ENCODE measurements at places on chromosomes 1 and 21.

DNA sequence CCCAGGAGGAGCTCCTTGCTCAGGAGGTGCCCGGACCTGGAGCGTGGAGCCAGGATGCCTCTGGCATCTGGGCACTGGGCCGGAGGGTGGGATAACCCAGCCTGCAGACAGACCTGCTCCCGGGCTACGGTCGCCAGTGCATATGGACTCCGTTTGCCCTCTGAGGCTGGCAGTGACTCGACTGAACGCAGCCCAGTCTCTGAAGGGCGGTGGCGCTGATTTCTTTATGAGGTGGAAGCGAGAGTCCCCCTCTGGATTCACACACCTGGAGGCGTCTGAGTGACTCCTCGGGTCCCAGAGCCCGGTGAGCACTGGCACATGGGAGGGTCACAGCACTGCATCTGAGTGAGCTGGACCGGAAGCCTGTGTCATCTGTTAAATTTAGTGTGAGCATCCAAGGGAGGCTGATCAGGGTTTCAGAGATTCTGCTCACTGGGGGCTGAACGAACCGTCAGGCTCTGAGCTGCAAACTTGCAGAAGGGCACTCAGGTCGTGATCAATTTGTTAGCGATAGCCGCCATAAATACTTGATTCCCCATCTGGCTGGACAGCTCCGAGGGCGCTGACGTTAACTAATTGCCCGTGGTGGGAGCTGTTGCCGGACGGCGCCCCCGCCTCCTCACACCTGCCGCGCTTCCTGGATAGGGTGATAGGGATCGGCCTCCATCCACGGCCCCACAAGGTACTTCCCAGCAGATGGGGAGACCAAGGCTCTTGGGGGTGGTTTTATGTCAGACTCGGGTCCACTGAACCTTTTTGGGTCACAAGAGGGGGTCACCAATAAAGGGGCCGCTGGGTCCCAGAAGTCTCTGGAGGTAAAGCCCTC is 60.7 kb upstream of the TTC34 start:
- DNase-seq, result no peak

GRCh38 chr1:8356256-8357209 is 38.6 kb downstream of the SLC45A1 start:
- no peak for DNase-seq

- no peak for DNase-seq
Measured at GRCh38 chr1:187067160-187067559, 238.4 kb downstream of the PLA2G4A start.

- no peak for DNase-seq
Measured at GRCh38 chr1:71930511-71930910, 351.8 kb downstream of the NEGR1 start.

- peak; percentile 93 for DNase-seq
Measured at GRCh38 chr1:201114245-201115131, 2.3 kb upstream of the CACNA1S start.

DNA sequence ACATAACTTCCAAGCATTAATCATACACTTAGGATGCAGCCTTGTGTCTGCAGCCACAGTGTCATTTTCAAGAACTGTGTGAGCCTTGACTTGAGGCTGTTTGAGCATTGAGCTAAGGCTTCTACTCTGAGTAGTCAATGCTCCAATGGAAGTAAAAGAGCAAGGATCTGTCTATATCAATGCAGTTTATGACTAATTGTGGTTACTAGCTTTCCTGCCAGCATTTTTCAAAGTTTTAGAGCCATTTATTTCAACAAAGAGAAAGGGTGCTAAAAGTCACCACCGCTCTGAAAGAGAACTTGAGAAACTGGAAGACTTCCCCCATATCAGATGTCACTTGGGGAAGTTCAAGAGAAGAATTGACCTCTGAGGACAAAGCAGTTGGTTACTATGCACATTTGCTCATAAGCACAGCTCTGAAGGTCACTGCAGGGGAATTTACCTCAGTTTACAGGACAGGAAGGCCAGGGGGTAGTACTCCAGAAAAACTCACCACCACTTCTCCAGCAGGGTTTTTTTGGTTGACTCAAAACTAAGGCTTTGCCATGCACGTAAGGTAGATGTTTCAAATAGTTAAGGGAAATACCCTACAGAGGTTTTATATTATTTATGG is 24.5 kb upstream of the RGS1 start:
- DNase-seq, result peak; percentile 95

DNA sequence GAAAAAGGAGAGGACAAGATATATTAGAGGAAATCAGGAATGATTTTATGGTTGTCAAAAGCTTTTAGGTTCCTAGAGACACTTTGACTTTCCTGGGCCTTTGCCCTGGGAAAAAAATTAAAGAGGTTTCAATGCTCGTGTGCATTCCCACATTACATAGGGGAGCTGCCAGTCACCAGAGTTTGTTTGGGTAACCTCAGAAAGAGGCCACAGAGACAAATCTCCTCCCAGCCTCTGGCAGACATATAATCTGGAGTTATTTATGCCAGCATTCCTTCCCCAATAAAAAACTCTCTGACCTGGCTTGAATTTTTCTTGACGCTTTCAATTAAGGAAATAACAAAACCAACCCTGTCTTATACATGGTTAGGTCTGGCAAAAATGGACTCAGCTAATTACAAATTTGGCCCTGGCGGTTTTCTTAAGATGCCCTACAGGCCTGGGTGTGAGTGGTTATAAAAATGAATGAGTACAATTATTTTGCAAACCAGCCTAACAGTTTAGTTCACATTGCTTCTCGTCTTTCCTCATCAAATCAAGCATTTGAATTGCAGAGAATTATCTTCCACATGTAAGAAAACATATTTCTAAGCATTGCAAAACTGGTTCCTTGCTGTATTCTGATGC is 63.7 kb downstream of the WLS start:
- DNase-seq, result no peak

- DNase-seq, result no peak
Measured at GRCh38 chr1:14865106-14865505, 266.6 kb downstream of the KAZN start.

DNA sequence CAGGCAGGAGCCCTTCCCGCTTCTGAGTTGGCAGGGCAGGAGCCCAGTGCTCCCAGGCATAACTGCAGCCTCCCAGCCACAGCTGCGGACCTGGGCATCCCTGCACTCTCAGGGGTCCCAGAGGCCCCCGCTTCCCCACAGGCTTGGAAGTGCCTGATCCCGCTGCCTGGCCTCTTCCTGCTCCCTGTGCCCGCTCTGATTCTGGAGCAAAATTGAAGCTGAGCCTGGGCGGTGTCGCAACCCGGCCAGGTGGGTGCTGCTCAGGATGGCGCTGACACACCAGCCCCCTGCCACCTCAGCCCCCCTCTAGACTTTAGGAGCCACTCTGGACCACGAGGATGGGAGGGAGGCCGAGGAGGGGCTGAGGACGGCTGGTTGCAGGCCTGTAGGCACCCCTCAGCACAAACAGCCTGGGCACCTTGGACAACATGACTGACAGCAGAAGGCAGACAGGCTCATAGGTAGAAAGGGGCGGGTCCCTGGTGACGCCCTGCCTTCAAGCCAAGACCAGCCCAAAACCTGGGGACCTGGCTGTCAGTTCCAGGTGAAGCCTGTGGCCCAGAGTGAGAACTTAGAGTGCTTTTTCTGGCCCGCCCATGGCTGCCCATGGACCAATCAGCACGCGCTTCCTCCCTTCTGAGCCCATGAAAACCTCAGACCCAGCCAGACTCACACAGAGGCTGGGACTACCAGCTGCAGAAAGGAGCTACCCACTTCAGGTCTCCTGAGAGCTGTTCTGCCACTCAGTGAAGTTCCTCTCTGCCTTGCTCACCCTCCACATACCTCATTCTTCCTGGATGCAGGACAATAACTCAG is 7.2 kb downstream of the HLCS start:
- DNase-seq, result no peak

GRCh38 chr1:52476943-52477342 is 72.5 kb downstream of the PRPF38A start:
- DNase-seq, result no peak

GRCh38 chr21:36788120-36788638 is 89.3 kb downstream of the SIM2 start:
- no peak for DNase-seq

GRCh38 chr1:110585481-110585880 is 20.7 kb downstream of the KCNA2 start:
- no peak for DNase-seq

GRCh38 chr1:15206418-15207030 is 40.5 kb upstream of the FHAD1 start:
- DNase-seq, result no peak

DNA sequence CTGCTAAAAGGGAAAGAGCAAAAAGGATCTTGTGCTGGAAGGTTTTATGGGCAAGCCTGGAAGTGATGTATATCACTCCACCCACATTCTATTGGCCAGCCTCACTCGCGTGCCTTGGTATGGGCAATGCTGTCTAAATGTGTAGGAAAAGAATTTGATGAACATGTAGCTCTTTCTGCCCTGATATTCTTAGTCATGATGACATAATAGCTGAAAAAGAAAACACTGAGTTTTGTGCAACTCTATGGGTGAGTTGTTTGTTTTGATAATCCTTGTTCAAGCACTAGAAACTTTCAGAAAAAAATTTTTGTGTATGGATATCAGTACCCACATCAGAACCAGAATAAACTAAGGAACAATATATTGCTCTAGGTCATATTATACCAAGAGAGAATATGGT is 231.5 kb upstream of the ST6GALNAC5 start:
- peak; percentile 49 for DNase-seq

DNA sequence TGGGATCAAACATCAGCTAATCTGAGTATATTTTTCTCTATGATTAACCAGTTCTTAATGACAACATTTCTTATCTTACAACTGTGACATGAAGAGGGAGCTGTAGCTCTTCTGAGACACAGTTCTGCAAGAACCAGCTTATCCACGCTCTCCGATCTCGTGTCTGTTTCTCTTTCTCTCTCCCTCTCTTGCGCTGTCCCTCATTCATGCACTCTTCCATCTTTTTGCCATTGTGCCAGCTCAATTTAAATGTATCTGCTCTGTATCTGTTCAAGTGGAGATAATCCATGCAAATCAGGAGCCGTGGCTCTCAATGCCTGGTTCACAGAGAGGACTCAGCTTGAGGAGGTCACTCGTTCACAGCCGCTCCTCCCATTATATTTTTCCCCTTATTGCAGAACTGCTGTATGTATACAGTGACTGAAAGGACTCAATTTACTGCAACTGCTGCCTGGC is 494.7 kb upstream of the ADGRL2 start:
- DNase-seq, result peak; percentile 63

DNA sequence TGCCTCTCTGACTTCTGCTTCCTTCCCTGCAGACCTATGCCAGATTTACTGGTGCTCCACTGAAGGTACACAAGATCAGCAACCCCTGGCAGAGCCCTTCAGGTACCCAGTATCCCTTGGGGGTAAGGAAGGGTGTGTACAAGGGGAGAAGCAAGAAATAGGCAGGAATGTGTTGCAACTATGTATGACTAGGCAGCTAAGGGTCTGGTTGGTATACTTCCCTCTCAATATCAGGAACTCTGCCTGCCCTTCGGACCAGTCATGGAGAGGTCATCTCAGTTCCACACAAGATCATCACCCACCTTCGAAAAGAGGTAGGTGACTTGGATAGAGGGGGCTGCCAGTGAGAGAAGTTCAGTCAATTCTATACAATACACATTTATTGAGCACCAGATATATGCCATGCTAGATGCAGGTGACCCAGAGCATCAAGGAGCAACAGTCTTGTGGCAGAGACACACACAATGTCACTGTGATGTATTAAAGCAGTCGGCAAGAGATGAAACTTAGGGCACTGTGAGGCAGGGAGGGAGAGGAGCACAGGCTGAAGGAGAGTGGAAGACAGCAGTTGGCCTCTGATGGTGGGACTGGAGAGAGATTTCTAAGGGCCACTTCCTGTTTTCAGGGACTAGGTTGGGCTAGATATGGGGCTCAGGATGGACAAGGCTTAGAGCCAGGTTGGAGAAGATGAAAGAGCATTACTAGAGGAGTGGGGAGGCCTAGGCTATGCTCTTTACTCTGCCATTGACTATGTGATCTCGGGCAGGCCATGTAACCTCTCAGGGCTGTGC is 2.0 kb downstream of the MTX1 start:
- DNase-seq, result no peak

DNA sequence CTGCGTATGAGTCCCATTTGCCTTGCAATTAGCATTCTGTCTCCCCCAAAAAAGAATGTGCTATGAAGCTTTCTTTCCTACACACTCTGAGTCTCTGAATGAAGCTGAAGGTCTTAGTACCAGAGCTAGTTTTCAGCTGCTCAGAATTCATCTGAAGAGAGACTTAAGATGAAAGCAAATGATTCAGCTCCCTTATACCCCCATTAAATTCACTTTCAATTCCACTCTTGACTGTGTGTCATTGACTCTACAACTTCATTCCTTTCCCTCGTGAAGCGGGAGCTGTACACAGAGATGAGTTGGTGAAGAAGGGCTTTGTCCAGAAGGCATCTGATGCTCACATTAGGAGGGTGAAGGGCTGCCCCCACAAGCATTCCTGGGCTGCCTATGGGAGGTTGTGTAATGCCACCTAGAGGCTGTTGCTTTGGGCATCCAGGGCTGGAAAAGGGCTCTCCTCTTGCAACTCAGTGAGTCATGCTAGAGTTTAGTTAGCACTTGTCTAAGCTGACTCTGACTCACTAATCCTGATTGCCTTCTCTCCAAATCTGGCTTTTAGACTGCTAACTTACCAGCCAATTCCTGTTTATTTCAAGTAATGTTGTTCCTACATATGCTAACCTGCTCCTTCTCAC is 1.8 kb downstream of the SPRR1B start:
- DNase-seq, result peak; percentile 40

DNA sequence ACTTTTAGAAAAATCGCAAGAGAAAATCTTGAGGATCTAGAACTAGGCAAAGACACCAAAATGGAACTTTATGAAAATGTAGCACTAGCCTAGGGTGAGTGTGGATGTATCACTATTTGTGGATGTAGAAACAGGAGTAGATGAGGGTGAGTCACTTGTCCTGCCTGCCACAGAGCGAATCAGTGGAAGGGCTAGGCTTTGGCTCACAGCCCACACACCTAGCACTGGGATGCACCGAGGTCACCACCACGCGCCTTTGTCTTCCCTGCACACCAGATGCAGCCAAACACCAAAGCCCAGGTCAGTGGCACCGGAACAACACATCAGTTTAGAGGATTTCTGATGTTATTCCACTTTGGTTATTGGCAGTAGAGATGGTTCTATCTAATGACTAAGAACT is 38.2 kb downstream of the PKNOX1 start:
- DNase-seq, result peak; percentile 19

DNA sequence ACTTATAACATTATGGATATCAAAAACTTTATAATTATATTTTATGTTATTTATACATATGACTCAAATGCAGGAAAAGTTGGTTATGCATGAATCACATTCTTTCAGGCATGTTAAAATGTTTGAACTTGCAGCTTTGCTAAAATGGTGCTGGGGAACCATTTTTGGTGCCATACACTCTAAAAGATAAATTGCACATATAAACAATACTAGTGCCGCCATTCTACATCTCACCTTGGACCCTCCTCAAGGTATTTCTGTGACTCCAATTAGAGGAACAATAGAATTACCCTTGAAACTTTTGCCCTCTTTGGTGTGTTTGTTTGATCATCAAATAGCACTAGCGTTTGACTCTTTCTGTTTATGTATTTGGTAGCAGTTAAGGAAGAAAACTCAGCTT is 997 bp downstream of the PRKACB start:
- DNase-seq, result no peak

- peak; percentile 93 for DNase-seq
Measured at GRCh38 chr1:16122916-16123315, 33.0 kb downstream of the EPHA2 start.

Measured in fibroblast of skin of right biceps (primary cell).